ENCODE measurements at places on chromosomes 6 and 20. TPM values are rescaled to one million over a fixed set of nuclear protein-coding genes. Genes with fewer than 3 reads are reported as not detected.

DNA sequence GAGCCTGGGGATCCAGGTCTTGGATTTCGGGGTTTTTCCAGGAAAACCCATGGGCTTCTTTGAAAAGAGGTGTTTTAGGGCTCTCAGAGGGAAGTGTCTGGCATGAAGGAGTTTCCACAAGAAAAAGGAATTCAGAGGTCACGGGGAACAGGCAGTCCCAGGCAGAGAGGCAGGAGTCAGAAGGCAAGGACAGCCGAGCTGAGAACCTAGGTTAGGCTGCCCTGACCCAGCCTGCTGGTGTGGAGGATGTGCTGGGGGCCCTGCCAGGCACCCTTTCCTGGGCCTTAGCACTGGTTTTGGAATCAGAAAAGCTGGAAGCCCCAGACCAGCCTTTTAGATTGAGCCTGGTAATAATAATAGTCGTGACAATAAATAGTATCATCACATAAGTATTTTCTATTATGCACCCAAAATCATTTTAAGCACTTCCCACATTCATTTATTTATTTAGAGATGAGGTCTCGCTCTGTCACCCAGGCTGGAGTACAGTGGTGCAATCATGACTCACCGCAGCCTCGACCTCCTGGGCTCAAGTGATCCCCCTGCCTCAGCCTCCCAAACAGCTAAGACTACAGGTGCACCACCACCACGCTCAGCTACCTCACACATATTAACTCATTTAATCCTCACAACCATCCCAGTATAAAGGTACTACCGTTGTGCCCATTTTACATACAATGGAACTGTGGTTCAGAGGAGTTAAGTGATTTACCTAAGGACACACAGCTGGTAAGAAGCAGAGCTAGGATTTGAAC lies 19.9 kb downstream of the TGM2 start:
- DNase-seq: no peak

GRCh38 chr20:32749914-32750637 lies 6.8 kb upstream of the COMMD7 start:
- no peak for DNase-seq

- no peak for DNase-seq
Observed at GRCh38 chr6:150775415-150776203, 89.9 kb upstream of the MTHFD1L start.

- DNase-seq: peak; percentile 34
Observed at GRCh38 chr6:168157272-168158212, 78.5 kb upstream of the FRMD1 start.

- no peak for DNase-seq
Observed at GRCh38 chr6:110688661-110689268, 126.5 kb downstream of the CDK19 start.

Gene TRIM15
- not detected for total RNA-seq

GRCh38 chr6:137729866-137730629 lies 137.0 kb upstream of the TNFAIP3 start:
- no peak for DNase-seq

- DNase-seq: no peak
Observed at GRCh38 chr6:13058051-13058450, 270.3 kb downstream of the TBC1D7 start.
